ENCODE measurements at places on chromosomes 11 and 22.

DNA sequence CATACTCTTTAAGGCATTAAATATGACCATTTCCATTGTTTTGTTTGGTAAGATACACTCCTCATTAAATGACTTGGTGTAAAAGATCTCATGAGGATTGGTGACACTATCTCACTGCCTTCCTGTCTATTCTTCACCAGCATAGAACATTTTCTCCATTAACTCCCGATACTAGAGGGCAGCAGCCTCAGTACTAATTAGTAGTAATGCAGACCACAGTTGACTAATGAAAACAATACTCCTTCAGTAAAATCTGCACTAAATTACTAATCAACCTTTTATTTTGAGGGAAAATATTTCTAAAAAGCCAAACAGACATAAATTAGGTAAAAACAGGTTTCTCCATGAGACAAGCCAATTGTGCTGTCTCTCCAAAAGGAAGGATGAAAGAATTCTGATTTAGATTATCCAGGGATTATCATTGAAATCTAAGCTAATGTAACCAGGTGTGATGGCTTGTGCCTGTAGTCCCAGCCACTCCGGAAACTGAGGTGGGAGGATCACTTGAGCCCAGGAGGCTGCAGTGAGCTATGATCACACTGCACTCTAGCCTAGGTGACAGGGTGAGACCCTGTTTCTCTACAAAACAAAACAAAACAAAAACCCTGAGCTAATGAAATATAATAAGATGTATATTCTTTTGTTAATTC is 9.4 kb downstream of the PGM2L1 start:
- DNase-seq = peak; percentile 71

- no peak for DNase-seq
Measured at GRCh38 chr11:64032050-64032449, 3.7 kb upstream of the FLRT1 start.

GRCh38 chr22:19932367-19933206 is 9.0 kb upstream of the COMT start:
- DNase-seq = peak; percentile 76

DNA sequence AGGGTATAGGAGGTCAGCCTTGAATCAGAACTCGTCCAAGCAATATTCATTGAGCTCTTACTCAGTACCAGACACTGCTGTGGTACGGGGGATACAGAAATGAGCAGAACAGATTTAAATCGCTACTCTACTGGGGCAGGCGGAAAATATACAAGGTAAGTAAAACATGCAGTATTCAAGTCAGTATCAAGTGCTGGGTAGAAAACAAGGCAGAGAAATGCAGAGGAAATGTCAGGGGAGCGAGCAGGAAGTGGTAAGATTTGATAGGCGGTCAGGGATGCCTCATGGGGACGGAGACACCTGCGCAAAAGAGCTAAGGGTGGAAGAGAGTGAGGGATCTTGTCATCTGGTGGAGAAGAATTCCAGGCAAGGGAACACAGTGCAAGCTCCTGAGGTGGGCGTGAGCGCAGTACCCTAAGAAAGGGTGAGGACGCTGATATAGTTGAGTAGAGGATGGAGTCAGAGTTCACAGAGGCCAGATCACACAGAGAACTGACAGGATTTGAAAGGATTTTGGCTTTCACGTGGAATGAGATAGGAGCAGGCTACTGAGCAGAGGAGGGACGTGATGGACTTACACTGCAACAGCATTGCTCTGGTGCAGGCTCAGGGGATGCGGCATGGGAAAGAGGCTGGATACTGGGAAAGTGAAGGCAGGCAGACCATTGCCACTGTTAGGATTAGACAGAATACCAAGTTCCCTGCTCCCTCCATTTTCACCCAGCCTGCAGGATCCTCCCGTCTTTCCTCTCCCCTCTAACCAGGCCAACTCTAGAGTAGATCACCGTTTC is 35.8 kb downstream of the SC5D start:
- no peak for DNase-seq

DNA sequence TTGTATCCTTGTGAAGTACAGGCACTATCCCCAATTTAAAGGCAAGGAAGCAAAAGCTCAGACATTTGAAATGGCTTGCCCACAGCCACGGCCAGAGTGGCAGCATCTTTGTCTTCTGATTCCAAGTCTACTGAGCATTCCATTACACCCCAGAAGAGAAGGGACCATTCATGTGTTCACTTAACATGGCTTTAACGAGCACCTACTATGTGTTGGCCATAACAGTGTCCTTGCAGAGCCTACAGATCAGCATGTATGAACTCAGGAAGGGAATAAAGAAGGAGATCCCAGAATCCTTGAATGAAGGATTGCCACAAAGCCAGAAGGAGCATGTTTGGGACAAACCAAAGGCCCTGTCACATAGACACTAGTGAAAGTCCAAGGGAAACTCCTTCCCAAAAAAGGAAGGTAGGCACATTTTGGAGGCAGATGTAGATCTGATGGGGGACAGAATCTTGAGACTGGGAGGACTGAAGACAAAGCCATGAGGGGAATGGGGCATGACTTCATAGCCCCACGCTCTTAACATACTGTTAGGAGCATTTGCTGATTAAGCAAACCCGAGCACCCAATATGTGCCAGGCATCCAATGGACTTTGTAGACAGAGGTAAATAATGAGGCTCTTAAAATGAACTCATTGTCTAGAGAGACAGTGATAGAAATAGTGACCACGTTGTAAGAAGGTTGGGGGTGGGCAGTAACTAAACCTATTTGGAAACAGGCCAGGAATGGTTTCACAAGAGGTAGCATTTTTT is 54.9 kb downstream of the P4HA3 start:
- no peak for DNase-seq

DNA sequence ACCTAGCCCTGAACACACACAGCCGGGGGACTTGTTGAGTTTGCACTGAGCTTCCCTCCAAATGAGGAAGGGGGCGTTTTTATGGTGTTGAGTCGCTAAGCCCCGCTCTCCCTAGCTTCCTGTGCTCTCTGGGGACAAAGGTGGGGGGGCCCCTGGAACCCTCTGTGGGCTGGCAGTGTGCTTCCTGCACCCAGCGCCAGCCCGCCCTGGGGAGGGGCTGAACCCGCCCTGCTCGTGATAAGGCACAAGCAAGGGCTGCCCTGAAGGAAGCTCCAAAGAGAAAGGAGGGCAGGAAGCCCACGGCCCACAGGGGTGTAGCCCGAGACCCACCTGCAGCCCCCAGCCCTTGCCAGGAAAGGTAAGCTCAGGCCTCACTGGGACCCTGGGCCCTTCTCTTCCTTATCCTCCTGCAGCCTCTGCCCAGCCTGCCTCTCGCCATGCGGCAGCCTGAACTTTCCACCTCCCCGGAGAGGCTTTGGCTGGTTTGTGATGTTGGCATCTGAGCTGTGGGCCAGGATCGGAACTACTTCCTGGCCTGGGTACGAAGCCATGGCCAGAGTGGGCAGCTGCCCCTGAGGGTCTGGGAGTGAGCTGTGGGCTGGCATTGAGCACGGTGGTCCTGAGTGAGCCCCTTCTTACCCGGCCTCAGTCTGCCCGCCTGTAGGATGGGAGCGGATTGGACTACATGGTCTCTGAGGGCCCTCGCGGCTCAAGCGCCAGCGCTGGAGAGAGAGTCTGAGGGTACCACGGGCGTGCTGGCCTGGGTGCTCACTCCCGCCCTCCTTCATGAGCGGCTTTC is at the start of gene FERMT3:
FERMT3 (plus strand) TSS at position 265 of the 799 bp plus-strand sequence. CDS start 644 bp downstream, outside the sequence.
- no peak for DNase-seq

GRCh38 chr11:117239295-117239694 is 6.8 kb downstream of the RNF214 start:
- DNase-seq = no peak

DNA sequence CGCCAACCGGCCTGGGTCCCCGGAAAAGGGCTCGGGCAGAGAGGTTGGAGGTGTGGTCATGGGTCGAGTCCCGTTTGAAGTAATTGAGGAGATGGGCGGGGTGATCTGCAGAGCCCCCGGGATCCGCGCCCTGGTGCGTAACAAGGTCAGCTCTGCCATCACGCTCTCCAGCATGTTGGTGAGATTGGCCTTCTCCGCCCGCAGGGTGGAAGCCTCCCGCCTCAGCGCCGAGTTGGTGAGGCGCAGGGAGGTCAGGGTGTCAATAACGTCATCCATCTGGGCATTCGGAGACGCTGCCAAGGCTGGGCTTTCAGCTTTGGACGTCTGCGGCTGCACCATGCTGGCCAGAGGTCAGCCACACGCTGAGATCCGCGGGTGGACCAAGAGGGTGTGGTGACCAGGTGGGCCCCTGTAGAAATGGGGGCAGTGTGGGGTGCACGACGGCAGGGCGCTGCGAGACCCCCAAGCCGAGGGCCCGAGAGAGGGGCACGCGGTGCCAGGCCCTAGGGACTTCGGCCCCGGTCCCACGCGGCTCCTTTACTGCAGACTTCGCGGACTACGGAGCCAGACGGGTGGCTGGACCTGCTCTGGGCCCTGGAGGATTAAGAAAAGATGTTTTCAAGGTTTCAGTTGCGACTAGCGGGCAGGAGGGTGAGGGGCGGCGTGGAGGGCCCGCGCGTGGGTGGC is 672 bp downstream of the RTL6 start:
- DNase-seq = peak; percentile 42

GRCh38 chr11:64670975-64671374 is 52.0 kb downstream of the NRXN2 start:
- no peak for DNase-seq

GRCh38 chr11:16080688-16081381 is 275.5 kb downstream of the SOX6 start:
- no peak for DNase-seq

DNA sequence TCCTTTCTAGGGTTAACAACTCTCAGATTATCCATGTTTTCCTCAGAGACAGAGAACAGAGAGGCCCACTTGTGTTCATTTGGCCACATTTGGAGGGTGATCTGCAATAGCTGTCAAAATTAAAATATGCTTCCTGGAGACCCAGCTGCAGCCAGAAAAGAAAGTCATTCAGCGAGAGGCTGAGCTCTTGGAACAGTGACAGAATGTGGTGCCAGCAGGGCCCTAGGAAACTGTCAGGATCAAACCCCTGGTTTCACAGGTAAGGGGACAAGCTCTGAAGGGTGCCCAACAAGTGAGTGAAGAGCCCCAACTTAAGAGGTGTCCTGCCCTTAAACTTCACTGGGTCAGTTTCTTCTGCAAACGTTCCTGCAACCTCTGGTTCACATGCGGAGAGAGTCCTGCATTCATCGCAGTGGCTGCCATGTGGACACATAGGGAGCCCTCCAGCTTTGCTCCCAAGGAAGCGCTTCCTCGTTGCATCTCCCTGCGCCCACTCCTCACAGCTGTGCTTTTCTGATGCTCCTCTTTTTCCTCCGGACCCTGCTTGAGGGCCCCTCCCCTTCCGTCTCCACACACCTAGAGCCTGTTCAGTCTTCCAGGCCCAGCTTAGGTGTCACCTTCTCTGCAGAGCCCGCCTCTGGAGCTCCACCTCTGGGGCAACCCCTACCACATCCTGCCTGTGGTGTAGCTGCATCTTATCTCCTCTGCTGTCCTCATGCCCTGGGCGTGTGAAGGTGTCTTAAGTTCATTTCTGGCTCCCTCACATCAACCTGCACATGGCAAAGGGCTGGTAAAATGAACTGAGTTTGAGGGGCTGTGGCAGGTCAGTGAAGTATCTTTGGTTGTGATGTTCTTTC is 3.9 kb downstream of the UCP3 start:
- no peak for DNase-seq

- no peak for DNase-seq
Measured at GRCh38 chr11:110121204-110121603, 28.0 kb downstream of the ZC3H12C start.

DNA sequence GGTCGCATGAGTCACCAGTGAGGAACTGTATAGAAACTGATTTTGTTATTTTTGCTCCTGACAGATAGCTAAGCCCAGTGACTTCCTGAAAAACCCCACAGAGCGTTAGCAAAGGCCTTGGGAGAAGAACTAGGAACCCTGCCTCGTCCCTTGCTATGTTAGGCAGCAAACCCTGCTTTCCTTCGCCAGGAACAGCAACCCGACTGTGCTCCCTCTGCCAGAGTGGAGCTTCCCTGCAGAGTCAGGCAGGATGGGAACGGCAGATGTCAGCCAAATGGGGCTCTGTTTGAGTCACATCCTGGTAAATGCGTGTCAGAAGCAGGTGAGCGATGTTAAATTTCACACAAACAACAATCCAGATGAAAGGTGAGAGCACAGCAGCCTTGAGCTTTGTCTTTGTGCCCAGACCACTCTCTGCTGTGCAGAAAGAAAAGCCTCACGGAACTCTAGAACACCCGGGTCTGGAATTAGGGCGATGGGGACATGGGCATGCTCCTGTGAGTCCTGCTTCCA is 186.6 kb downstream of the ADAMTS15 start:
- DNase-seq = no peak

Measured in NCI-H146 (cell line).